ENCODE measurements at places on chromosomes 1 and 21.

GRCh38 chr1:27624467-27625178 lies 10.4 kb downstream of the FGR start:
- H3K4me3 ChIP-seq, result no peak overlapping the region
- H3K4me1 ChIP-seq, result peaks cover 10% of the 10 kb centered on the region
- no peaks in the 10 kb centered on the region for H3K36me3 ChIP-seq

DNA sequence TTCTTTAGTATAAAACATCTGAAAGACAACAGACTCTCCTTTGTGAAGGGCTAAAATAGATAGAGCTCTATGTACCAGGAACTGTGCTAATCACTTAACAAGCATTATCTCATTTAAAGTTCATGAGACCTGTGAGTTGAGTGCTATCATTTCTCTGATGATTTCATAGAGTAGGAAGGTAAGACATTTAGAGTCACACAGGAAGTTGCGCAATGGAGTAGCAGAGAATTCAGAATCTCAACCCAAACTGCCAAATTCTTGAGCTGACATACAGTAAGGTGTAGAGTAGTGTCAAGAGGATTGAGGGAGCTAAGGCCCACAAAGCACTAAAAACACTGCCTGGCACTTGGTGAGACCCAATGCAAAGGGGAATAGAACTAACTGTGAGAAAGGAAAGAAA lies 384.3 kb downstream of the NTNG1 start:
- H3K4me1 ChIP-seq, result no peaks in the 10 kb centered on the region
- no peak for ATAC-seq
- no peak overlapping the region for H3K4me3 ChIP-seq
- no peak overlapping the region for H3K27ac ChIP-seq
- no peaks in the 10 kb centered on the region for H3K36me3 ChIP-seq
- H3K27me3 ChIP-seq, result peaks cover 19% of the 10 kb centered on the region

DNA sequence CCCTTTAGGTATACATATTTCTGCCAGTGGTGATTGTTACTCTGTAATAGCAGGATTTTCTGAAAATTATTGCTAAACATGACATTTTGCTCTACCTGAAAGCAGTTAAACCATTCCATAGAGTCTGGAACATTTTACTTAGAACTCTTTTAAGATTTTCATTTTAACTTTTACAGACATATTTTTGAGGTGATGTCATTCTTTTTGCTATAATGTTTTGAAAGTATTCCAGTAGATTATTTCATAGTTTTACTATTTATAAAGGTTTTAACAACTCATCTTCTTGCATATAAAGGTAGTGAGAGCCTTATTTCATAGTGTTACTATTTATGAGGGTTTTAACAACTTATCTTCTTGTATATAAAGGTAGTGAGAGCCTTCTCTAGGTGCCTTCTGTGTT lies 42.9 kb downstream of the PTBP2 start:
- H3K4me1 ChIP-seq, result peaks cover 4% of the 10 kb centered on the region
- no peak for ATAC-seq
- H3K36me3 ChIP-seq, result peaks cover 24% of the 10 kb centered on the region

DNA sequence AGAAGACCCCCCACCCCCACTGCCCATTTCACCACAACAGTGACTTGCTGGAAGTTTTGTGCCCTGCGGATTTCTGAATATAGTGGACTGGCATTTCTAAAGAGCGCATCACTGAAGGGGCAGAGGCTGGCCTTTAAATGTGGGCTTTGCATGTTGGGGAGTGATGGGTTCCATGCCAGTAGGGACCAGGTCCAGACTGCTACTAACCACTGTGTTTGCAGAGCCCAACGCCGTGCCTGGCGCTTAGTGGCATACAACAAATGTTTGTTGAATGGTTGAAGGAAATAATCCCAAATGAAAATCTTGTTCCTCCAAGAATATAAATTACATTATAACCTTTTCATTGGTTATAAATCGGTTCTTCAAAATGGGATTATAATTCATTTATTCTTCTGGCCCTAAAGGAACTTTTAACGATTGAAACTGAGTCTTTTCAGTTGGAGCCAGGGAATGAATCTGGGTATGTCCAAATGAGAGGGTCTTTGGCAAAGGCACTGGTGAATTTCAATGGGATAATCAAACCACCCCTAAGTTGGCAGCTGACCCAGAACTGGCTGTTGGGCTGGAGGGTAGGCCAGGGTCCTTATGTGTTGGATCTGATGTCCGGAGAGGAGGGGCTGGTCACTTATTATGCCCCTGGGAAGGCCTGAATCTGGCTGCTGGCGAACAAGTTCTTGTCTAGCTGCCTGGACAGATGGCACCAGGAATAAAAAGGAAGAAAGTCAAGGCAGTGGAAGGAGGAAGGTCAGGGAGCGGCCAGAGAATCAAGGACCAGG lies 13.8 kb upstream of the SDHB start:
- peaks cover 4% of the 10 kb centered on the region for H3K27me3 ChIP-seq
- no peak overlapping the region for H3K27ac ChIP-seq
- no peak for ATAC-seq
- no peak overlapping the region for H3K4me3 ChIP-seq
- H3K36me3 ChIP-seq, result no peaks in the 10 kb centered on the region

DNA sequence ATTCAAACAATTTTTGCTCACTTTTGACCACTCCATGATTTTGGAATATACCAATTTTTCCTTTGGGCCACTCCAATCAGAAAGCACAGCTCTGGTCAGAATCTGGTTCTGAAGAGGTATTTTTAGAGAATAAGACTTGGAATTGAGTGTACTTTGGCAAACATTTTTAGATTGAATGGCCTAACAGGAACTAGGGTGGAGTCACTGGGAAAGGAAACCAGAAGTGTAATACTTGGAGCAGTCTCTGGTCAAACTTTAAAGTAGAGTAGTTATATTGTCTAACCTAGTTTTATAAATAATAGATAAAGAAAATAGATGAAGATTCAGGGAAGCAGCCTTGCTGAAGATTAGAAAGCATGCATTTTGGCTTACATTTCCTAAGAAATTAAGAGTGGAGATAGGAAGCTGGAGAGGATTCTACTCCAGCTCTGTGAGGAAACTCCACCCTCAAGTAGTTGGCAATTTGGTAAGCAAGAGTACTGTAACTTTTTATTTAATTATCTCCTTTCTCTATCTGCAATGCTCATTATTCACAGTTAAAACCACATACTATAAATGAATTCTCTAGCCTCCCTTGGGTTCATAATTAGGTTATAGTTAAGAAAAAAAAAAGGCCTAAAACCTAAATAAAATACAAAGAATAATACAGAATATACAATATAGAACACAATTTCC lies 15.8 kb downstream of the STIL start:
- peaks cover 53% of the 10 kb centered on the region for H3K36me3 ChIP-seq
- no peak for ATAC-seq
- no peak overlapping the region for H3K27ac ChIP-seq

DNA sequence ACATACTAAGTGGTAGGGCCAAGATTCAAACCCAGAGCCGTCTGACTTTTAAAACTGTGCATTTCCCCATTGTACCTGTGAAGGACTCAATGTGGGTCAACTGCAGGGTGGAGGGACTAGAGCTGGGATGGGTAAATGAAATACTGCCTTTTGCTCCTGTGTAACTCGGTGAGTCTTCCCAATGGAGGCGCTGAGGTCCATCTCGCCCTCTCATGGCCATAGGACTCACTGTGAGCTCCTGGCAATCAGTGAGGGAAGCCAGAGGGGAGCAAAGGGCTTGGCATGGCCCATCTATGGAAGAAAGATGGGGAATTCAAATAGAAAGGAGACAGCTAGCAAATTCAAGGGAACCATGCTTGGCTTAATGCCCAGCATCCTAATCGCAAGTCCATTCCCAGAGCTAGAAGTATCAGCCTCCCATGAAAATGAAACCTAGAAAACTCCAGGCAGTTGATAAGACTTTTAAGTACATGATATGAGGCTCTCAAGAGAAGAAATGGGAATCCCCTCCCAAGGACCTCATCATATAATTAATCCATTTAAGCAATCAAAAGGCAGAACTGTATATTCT lies 25.4 kb upstream of the CGN start:
- no peak for ATAC-seq
- no peaks in the 10 kb centered on the region for H3K27me3 ChIP-seq
- H3K36me3 ChIP-seq, result no peaks in the 10 kb centered on the region
- no peak overlapping the region for H3K27ac ChIP-seq

- no peak overlapping the region for H3K4me3 ChIP-seq
- peaks cover 19% of the 10 kb centered on the region for H3K27me3 ChIP-seq
- H3K4me1 ChIP-seq, result no peaks in the 10 kb centered on the region
- H3K36me3 ChIP-seq, result no peaks in the 10 kb centered on the region
- H3K27ac ChIP-seq, result no peak overlapping the region
- ATAC-seq, result no peak
Observed at GRCh38 chr1:175536369-175536768, 207.0 kb downstream of the TNR start.

DNA sequence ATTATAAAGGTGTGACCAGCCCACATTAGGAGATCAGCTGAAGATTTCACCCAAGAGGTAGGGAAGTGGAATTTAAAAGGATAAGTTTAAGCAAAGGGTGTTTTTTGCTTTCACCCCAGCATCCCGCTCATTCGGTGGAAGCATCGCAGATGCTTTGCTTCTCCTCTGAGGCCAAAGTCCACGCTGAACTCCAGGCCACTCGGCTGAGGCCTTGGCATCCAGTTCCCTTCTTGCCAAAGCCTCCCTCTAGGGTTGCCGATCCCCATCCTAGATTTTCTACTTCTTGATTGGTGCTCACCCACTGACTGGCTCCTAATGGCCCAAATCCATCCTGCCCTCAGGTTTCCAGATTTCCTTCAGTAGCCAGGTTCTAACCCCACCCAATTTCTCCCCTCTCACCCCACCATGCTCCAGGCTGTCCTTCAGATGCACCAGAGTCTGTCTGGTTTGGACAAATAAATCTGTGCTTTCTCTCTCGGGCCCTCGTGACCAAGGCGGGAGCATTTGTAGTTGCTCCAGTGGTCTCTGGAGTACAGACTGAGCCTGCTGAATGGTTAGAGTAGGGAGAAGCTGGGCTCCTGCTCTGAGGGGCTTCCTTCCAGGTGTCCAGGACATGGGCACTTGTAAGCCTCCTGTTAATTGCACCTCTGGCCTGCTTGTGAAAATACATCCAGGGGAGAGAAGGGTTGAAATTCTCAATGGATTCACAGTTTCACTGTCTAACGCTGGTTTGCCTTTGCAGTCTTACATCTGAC lies 193.2 kb downstream of the C1orf94 start:
- ATAC-seq, result no peak
- no peak overlapping the region for H3K27ac ChIP-seq
- no peak overlapping the region for H3K4me3 ChIP-seq

- H3K27ac ChIP-seq, result no peak overlapping the region
- H3K27me3 ChIP-seq, result peaks cover 16% of the 10 kb centered on the region
- no peaks in the 10 kb centered on the region for H3K36me3 ChIP-seq
- ATAC-seq, result no peak
Observed at GRCh38 chr1:218468711-218469110, 123.6 kb downstream of the TGFB2 start.

- H3K36me3 ChIP-seq, result no peaks in the 10 kb centered on the region
- no peaks in the 10 kb centered on the region for H3K27me3 ChIP-seq
- no peak overlapping the region for H3K27ac ChIP-seq
- ATAC-seq, result no peak
- no peak overlapping the region for H3K4me3 ChIP-seq
Observed at GRCh38 chr1:96525657-96526557, 195.7 kb upstream of the PTBP2 start.

GRCh38 chr1:48776393-48777218 lies at the start of gene BEND5:
TSS of gene BEND5 (minus strand) at chr1:48776891. CDS start at chr1:48776831, 60 bp downstream.
- peaks cover 46% of the 10 kb centered on the region for H3K27me3 ChIP-seq
- no peak within 1 kb of the TSS for H3K27ac ChIP-seq
- H3K4me1 ChIP-seq, result peaks cover 10% of the 10 kb centered on the region
- peak; percentile 35 for ATAC-seq

- H3K27ac ChIP-seq, result no peak overlapping the region
- no peaks in the 10 kb centered on the region for H3K27me3 ChIP-seq
- H3K4me3 ChIP-seq, result no peak overlapping the region
- ATAC-seq, result peak; percentile 48
- H3K4me1 ChIP-seq, result no peaks in the 10 kb centered on the region
Observed at GRCh38 chr1:228270032-228270431, 62.2 kb downstream of the OBSCN start.

DNA sequence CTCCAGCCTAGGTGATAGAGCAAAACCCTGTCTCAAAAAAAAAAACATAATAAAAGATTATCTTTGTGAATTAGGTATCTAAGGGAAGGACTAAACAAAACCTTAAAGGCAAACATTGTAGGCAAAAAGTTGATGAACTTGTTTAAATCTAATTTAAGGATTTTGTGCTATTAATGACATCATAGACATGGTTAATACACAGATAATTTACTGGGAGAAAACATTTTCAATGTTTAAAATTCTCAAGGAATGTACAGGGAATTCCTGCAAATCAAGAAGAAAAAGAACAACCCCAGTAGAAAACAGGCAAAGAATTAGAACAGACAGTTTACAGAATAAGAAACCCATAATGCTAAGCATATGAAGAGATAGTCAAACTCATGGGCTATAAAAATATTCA lies 47.6 kb downstream of the ST3GAL3 start:
- ATAC-seq, result no peak
- H3K36me3 ChIP-seq, result no peaks in the 10 kb centered on the region
- H3K27me3 ChIP-seq, result no peaks in the 10 kb centered on the region
- peaks cover 4% of the 10 kb centered on the region for H3K4me1 ChIP-seq
- no peak overlapping the region for H3K4me3 ChIP-seq
- H3K27ac ChIP-seq, result no peak overlapping the region

Data from activated T-helper 17 cell treated with anti-CD3 and anti-CD28 coated beads, Interleukin-2, amount 50 U/mL, for 72 hours (primary cell).